ENCODE measurements at places on chromosomes 2 and 18. TPM values are rescaled to one million over a fixed set of nuclear protein-coding genes. Genes with fewer than 3 reads are reported as not detected.

Gene GPR35
- total RNA-seq, result 48.2 TPM

Gene RAB11FIP5
- total RNA-seq, result 6.6 TPM

Gene MAB21L4
- total RNA-seq, result not detected

Gene LYPD6B
- total RNA-seq, result not detected

Gene QPCT
- total RNA-seq, result 0.70 TPM

Gene R3HDM1
- 47.7 TPM for total RNA-seq

Gene AOX1
- total RNA-seq, result 0.84 TPM

Gene TEX44
- not detected for total RNA-seq

Gene GNAL
- total RNA-seq, result 0.55 TPM

Gene SOCS6
- total RNA-seq, result 2.0 TPM

Gene SP140
- 109 TPM for total RNA-seq

Gene DAW1
- total RNA-seq, result not detected

Gene ASAP2
- 0.10 TPM for total RNA-seq

Gene CNGA3
- total RNA-seq, result not detected

Gene PROKR1
- not detected for total RNA-seq

Data from activated T-cell treated with anti-CD3 and anti-CD28 coated beads, Interleukin-2, amount 50 U/mL, for 72 hours (primary cell).